Head of caudate nucleus (tissue), 42 donors: ENCODE measurements at places on chromosomes 7 and 10.

DNA sequence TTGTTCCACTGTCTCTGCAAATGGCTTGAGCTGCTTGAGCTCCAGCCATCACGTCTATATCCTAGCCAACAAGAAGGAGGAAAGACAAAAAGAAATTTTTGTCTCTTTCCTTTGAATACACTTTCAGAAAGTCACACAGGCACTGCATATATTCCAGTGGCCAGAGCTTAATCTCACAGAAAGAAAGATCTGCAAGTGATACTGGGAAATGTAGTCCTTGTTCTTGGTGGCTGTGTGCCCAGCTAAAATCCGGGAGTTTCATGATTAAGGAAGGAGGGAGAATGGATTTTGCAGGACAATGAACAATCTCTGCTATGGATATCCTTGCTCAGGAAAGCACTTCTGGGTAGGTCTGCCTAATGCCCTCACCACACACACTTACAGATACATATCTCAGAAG is 19.5 kb upstream of the DLG5 start:
- no peak for DNase-seq

DNA sequence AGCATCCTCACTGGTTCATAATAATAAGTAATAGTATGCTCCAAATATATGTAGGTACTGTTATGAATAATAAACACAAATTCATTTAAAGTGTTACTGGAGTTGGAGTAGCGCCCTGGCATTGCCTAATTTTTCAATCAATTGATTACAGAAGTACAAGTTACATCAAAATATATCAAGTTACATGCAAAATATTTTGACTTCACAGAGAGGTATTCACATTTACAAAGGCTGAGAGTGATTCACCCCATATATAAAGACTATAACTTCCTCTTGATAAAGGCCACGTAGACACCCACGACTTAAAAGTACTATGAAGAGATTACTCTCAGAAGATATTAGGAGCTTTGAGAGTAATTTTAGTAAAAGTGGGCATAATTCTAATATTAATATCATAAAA is 13.6 kb upstream of the COL17A1 start:
- no peak for DNase-seq

GRCh38 chr7:47100817-47101435 is 481.0 kb downstream of the TNS3 start:
- DNase-seq, result no peak

GRCh38 chr10:129442866-129443265 is 24.2 kb upstream of the MGMT start:
- no peak for DNase-seq
